Neuronal stem cell (in vitro differentiated cells): ENCODE measurements at places on chromosomes 3 and 15.
A peak's percentile ranks its signal among the peaks of the same experiment; 100 is the strongest.

DNA sequence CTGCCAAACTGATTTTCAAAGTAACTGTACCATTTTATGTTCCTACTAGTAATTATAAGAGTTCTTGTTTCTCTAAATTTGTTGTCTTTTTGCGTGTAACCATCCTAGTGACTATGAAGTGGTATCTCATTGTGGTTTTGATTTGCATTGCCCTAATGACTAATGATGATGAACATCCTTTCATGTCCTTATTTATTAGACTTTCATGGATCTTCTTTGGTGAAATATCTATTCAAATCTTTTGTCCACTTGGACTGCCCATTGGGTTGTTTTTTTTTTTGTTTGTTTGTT, 3.6 kb downstream of the OXSR1 start:
- DNase-seq, result no peak

- peak; percentile 21 for DNase-seq
Measured at GRCh38 chr3:113531826-113532697, at the start of gene SIDT1. SIDT1 (plus strand) TSS chr3:113532555; CDS start chr3:113533022, 467 bp downstream.

DNA sequence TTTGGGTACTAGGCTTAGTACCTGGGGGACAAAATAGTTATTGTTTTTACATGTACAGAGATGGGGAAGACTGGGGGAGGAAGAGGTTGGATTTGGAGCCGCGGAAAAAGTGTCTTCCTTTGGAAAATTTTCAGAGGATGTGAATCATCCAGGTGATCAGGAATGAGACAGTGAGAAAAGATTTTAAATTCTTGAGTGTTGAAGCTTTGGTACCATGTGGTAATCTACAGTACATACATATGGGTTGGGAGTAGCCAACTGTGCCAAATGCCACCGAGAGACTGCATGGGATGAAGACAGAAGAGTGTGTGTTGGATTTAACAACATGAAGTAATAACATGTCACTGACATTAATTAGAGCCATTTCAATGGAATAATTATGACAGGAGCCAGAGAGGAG, 1238.2 kb downstream of the ROBO1 start:
- no peak for DNase-seq

- no peak for DNase-seq
Measured at GRCh38 chr3:185929192-185930151, 8.3 kb downstream of the TRA2B start.

GRCh38 chr3:131794766-131795388, 239.9 kb downstream of the CPNE4 start:
- peak; percentile 51 for DNase-seq

GRCh38 chr15:47876986-47877385, 159.7 kb downstream of the SEMA6D start:
- no peak for DNase-seq

GRCh38 chr3:133881492-133881891, 14.2 kb downstream of the RAB6B start:
- DNase-seq, result no peak

DNA sequence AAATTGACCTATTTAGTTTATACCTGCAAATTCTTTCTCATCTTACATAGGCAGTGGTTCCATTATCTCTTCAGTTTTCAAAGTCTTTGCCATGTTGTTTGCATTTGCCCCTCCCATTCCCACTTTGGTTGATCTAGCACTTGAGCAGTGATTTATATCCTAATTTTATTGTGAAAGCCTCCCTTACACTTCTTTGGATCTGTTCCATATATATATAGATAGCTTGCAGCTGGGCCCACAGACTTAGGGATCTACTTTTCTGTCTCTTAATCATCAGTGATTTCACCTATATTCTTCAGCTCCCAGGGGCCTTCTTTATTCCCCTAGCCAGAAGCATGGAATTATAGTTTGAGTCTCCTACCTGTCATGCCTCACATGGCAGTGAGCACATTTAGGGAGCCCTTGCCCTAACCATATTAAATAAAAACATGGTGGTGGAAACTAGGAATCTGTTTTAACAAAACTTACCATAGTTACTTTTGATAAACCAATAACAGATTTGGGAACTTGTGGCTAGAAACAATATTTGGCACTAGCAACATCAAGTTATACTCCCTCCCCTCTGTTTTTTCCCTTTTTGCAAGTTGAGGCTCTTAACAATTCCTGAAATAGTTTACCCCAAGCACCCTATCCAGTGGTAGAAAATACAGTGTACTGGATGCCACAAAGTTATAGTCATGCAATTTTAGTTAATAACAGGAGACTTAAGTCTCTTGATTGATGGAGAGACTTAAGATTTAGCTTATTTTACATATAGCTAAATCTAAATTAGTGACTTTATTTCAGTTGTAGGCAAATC, 41.7 kb downstream of the ARIH1 start:
- no peak for DNase-seq

- no peak for DNase-seq
Measured at GRCh38 chr15:76382987-76383728, 46.6 kb downstream of the ISL2 start.

DNA sequence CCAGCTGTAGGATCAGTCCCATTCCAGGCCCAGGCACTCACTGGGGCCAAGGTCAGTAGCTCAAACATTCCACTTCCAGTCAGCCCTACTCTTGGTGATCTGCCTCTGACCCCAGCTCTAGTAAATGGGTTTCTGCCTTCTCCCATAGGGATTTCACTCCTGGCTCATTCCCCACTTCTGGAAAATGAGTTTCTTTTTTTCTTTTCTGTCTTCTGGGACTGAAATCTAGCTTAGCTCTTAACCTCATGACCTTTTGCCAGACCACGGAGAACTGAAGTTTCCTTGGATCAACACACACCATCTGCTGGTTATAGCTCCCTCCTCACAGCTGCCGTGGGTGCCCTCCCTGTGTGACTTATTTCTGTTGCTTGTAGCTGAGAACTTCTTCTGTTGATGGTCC, 21.3 kb downstream of the MME start:
- DNase-seq, result no peak

DNA sequence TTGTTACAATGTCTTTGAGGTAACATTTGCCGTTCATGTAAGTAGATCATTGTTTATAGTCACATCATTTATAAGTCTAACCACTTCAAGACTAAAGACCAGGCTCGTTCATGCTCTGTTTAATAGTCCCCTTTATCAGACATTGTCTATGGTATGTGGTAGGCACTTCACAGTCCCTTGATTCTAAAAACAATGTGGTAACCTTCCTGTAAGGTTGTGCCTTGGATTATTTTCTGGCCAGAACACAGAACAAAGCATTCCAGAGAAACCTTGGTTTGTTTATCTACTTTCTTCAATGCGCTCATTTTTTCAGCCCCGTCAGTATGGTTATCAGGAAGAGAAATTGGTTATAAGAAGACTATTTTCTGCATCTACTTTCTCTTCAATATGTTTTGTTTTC, 16.3 kb upstream of the ST3GAL6 start:
- DNase-seq, result no peak

GRCh38 chr3:100002599-100003350, 111.5 kb downstream of the FILIP1L start:
- DNase-seq, result no peak

GRCh38 chr15:52683580-52683979, 4.4 kb upstream of the ATOSA start:
- no peak for DNase-seq

DNA sequence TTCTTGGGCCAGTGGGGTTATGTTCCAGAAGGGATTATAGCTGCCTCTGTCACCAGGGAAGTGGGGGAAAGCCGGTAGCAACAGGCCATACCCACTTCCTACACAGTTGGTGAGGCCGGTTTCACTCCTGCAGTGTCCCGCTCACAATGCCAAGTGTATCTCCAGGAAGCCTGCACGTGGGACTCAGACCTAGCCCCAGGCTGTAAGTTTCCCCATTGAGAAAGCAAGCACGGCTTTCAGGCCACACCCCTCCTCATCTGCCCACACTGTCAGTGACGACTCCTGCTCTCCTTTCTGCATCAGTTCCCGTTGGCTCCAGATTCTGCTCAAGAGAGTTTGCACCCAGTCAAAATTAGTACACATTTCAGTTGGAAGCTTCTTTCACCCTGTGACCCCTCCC, 51.6 kb upstream of the CPOX start:
- DNase-seq, result no peak

DNA sequence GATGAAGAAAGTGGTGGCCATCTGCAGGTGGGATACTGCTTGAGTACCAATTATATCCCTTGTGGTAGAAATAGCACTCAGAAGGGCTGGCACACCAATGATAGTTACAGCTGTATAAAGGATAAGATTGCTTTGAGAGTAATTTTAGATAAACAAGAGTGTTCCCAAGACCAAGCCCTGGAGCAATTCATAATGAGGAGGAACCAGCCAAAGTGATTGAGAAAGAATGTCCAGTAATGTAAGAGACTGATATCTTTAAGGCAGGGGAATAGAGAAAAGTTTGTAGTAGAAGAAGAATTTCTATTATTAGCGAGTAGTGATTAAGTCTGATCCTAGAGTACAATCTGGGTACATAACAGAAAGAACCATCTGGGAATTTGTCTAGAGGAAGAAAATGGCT, 945.1 kb downstream of the OTOL1 start:
- DNase-seq, result no peak

DNA sequence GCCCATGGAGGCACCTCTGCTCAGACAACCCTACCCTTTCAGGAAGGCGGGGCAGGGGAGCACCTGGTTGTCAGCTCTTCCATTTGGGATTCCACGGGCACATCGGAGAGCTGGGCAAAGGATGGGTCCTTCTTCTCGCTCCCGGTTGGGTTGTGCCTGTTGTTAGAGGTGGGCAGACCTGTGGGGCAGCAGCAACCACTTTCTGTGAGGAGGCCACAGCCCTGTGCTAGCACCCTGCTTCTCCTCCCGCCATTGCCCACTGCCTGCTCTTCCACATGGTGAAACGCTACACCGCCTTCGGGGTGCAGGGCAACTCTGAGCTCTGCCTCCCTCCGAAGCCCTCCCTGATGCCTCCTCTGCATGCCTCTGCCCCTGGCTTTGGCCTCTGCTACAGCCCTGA, 7.0 kb upstream of the HHATL start:
- no peak for DNase-seq

DNA sequence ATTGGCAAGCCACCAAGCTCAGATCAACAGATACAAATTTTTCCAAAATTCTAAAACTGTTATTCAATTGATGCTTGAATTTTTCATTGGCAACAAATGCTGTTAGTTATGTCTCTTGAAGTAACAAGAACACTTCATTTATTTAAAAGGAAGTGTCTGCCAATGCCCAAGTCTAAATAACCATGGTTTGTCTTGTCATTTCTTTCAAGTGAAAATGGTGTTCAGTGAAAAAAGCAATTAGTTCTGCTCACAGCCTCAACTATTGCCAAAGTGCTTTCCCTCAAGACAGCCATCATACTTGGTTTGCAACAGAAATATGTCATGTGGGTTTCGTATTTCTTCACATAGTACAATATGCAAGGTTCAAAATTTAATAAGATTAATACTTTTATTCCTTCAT, 312.6 kb upstream of the LMCD1 start:
- DNase-seq, result no peak

GRCh38 chr3:128698211-128699047, 27.6 kb upstream of the RAB7A start:
- peak; percentile 21 for DNase-seq

GRCh38 chr3:71958533-71958932, 173.6 kb upstream of the PROK2 start:
- DNase-seq, result no peak

DNA sequence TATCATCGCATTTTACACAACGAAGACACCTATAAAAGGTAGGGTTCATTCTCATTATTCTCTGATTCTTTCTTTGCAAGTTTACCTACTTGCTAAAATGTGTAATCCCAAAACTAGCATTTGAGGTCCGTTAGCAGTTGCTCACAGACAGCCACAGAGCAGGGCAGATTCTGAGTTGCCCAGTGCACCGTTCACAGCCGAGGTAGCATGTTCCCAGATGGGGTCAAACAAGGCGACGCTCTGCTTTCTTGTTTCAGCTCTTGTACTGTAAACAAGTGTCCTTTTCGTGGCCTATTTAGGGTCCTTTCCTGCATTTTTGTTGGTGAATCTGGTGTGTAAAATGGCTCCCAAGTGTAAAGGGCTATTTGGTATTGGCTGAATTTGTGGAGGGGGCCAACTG, 3.1 kb downstream of the PPP1R2 start:
- no peak for DNase-seq

DNA sequence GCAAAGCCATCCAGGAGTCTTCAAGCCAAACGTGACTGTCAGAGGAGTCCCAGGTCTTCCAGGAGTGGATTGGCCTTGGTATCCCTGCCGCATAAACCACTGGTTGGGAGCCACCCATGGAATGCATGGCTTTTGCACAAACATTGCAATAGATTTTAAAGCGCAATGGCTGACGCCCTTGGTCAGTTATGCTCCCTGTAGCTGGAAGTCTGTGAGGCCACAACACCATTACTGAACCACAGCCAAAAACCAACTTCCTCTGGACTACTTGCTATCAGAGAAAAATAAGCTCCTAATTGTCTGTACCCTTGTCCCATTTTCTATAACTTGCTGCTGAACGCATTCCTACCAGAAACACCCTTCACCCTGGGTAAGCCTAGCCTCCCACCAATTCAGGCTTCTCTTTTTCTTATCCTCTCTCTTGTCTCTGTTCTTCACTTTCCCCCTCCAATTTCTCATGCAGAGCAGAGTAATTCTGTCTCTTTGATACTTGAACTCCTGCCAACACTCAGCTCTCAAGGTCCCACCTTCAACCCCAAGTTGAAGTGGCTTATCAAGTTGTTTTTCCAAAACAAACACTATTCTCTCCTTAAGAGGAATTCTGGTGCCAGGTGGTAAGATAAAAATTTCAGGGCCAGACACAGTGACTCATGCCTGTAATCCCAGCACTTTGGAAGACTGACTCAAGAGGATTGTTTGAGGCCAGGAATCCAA, 176.4 kb upstream of the UBE2E1 start:
- DNase-seq, result no peak
